Thoracic aorta (tissue), 2 donors: ENCODE measurements at places on chromosomes 13 and 19. TPM values are rescaled to one million over a fixed set of nuclear protein-coding genes. Genes with fewer than 3 reads are reported as not detected.

Gene RINL
- total RNA-seq = 4.7 TPM

DNA sequence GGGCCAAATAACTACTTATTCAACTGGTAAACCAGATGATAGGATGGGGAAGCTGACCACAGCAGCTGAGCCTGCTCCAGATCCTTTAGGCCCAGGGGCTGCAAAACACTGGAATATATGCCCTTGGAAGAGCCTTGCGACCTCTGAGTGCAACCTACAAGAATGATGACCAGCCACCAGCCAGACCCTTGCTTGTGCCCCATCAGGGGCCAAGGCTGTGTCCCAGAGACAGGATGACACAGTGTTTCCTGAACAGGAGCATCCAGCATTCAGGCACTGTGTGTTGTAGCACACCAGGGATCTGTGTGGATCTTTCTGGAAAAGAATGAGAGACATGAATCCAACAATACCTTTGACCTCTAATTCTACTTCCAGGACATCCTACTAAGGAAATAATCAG is 14.5 kb downstream of the GJA3 start:
- no peak for DNase-seq

DNA sequence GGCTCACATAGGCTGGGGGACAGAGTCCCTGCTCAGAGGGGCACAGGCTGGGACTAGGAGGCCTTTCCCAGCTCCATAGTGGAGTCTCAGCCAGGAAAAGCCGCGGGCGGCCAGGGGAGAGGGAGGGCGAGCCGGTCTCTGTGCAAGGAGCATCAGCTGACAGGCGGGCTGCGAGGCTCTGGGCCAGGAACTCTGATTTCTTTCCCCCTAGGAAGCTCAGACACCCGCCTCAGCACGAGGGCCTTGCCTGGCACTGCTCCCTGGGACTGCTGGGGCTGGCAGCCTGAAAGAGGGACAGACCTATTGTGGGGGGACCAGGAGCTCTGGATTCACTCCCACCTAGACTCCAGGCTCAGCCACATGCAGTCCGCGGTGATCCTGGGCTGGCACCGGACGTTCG is 2.2 kb upstream of the PLK5 start:
- DNase-seq = no peak

DNA sequence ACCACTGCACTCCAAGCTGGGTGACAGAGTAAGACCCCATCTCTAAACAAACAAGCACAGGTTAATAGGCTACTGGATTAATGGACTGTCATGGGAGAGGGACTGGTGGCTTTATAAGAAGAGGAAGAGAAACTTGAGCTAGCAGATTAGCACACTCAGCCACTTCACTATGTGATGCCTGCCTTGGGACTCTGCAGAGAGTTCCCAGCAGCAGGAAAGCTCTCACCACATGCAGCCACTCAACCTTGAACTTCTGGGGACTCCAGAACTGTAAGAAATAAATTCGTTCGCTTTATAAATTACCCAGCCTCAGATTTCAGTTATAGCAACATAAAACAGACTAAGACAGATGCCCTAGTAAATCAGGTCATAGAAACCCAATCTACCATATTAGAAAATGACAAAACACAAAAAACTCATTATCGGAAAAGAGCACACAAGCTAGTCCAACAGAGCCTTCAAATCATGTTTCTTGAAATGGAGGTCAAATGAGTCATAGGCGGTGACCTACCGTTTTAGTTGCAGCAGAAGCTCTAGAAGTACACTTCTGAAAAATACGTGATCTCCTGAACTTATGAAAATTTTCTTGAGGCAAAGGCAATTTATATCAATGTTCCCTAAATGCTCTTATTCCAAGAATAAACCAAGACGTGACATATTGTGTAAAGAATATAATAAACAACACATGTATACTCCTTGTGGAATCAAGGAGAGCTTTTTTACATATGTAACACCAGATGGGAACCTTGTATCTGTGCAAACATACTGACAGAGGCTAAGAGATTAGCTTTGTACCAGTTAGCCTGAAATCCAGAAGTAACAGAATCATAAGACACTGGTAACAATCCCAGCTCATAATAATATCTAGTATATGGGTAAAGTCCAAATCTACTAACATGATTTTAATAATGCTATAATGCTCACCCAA is 340.9 kb upstream of the SGCG start:
- DNase-seq = no peak

DNA sequence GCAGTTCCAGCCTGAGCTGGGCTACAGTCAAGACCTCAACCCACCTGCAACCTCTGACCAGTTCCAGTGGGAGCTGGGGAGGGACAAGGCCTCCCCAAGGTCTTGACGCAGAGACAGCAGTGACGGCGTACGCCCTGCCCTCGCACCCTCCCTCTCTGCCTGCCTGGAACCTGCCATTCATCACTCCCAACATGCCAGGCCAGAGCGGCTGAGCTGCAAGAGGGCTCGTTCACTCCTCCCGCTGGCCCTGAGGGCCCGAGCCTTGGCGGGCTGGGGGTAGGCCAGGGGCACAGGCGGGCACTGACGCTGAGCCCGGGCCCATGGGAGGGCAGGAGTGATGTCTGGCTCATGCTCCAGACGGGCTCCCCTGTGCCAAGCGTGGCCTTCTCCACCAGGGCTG is 8.2 kb downstream of the NDUFA11 start:
- DNase-seq = no peak

DNA sequence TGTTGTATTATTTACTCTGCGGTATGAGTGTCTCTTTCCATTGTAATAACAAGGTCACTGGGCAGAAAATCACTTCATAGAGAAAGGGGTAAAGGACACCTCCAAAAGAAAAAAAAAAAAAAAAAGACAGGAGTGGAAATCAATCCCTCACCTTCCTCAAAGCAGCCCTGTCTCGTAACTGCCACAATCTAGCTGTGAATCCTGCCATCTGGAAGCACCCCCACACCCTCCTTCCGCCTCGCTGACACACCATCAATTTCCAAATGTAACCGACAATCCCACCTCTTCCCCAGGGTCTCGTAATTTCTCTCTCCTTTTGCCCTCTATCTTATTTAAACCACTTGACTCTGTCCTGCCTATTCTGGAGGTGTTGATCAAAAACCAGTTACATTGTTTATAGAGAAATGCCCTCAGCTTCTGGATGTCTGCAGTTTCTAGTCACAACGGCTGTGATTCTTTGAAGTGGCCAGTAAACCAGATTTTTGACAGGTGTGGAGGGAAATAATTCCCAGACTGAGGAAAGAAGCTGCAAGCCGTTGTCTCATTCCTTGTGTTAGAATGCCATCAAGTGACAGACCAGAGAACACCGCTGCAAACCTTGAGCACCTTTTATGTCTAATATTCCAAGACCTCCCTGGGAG is 9.1 kb upstream of the POP4 start:
- no peak for DNase-seq

- no peak for DNase-seq
Observed at GRCh38 chr13:35566340-35566739, 89.9 kb upstream of the MAB21L1 start.
